ENCODE measurements at places on chromosomes 7 and 10.

DNA sequence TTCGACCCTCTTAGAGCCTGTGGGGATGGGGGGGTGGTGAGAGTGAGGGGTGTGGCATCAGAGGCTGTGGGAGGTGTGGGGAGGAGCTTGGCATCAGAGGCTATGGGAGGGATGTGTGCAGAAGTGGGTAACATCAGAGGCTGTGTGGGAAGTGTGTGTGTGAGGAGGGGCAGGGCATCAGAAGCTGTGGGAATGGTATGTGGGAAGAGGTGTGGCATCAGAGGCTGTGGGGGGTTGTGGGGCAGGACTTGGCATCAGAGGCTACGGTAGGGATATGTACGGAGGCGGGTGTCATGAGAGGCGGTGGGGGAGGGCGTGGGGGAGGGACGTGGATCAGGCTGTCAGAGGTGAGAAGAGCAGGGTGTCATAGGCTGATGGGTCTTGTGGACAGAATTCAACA lies 97.4 kb downstream of the SEC23IP start:
- DNase-seq: no peak

DNA sequence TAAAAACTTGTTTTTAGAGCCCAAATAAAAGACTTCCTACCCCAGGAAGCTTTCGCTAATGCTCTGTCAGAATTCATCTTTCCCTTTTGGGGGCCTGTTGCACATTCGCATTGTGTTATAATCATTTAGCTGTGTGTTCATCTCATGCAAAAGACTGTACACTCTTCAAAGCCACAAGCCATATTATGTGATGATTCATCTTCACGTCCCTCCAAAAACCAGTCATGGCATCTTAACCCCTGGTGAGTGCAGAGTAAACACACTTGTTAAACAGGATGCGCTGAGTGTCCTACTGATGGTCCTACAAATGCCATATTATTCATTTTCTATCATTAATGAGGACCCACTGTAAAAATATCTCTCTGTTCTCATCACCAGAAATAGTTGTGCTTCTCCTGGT lies 235.4 kb downstream of the KIAA1217 start:
- DNase-seq: no peak

DNA sequence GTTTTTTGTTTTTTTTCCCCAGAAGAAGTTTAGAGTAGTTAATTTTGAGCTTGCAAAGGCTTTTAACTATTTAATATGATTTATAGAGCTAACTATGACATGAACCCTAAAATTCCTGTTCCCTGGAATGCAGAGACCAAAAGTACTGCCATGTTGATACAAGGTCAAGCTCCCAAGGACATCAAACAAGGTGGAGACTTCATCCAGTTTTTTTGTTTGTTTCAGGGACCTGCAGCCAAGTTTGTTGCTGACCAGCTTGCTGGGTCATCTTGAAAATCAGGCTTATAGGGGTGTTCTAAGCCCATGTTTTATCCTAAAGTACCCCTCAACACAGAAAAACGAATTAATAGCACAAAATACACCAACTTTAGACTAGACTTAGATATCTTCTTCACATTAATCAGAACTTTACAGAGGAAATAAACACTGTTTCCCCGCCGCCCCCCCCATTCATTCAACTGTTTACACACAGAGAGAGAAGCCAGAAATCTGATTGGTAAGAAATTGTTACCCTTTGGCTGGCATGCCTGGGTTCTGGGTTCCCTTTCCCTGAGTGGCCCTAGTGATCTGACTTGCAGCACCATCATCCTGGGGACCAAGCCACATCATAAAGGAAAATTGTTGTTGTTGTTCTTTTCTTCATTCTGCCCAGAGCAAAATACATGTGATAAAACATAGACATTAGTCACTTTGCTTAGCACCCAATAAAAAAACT lies 860.5 kb downstream of the CCSER2 start:
- no peak for DNase-seq

DNA sequence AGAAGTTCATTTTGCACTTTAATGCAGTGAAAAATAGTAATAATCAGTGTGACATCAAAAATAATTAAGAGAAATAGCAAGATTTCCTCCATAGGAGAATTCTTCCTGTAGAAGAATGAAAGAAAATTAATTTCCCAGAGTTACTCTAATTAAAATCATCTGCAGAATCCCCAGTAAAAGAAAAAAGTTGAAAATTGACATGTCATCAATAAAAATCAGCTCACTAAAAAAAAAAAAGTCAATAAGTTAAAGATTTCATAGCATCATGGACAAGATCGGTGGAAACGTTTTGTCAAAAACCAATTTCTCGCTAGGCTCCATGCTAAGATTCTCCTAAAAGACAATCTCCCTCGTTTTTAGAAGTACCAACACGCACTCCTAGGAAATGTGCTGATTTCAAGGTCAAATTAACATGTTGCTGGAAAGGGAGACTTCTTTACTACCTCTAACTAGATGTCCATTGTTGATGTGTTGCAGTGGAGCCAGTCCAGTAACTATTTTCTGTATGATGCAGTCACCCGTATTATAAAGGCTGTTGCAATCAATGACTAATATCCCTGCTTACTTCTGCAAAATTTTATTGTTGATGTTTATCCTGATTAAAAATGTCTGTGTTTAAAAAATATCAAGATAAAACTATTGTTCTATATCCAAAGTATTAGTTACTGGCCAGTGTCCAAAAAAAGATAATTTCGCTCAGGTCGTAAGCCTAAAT lies 591.9 kb upstream of the MGMT start:
- no peak for DNase-seq

- DNase-seq: no peak
Observed at GRCh38 chr10:123715546-123715945, 49.4 kb downstream of the GPR26 start.

GRCh38 chr10:42866115-42866995 lies 83.8 kb downstream of the BMS1 start:
- DNase-seq: peak; percentile 7

DNA sequence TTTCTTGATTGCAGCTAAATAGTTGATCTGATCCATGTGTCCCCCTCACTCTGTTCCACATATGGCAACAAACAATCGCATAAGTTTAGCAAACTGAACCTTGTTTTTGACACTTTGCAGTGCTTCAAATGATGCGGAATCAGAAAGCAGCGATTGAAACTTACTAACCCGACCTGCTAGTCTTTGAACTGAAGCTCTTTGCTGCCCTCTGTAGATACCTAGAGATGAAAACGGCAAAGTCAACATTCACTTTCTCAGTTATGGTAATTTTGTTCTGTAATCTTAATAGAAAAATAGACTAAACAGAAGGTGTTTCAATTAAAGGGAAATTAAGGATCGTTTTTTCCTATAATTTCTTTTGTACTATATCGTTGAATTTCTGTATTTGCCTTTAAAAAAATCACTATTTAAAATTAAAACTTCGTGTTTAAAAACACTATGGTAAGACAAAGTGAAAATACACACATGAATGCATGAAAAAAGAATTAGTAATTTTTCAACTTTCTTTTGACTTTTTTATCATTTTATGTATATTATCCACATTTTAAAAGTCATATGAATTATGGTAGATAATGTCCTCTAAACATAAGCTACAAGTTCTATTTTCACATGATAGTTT lies 276.5 kb downstream of the MAGI2 start:
- peak; percentile 33 for DNase-seq

Data from glomerular endothelial cell (primary cell).